Cerebellar nuclear complex (tissue), 1 donor: ENCODE measurements at places on chromosomes 13 and 19.

GRCh38 chr13:93851236-93851635, 624.6 kb downstream of the GPC6 start:
- no peak for DNase-seq

DNA sequence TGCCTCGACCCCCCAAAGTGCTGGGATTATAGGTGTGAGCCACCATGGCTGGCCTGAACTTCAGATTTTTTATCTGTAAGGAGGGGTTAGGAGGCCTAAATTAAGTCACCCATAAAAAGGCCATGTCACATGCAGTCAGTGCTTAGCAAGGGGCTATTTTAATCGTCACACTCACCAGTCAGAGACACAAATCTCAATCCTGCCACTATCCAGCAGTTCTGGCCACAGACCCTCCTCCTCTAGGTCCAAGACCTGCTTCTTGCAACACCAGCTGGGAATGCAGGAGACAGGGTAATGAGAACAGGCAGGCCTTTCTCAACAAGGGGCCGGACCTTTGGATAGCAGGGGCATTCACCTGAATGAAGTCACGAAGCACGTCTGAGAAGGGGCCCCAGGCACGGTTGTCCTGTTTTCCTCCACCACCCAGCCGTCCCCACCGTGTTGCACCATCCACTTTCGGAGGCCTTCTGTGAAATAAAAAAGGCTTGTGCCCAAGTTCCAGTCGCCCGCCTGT, 1.4 kb downstream of the FBXO27 start:
- DNase-seq, result no peak

DNA sequence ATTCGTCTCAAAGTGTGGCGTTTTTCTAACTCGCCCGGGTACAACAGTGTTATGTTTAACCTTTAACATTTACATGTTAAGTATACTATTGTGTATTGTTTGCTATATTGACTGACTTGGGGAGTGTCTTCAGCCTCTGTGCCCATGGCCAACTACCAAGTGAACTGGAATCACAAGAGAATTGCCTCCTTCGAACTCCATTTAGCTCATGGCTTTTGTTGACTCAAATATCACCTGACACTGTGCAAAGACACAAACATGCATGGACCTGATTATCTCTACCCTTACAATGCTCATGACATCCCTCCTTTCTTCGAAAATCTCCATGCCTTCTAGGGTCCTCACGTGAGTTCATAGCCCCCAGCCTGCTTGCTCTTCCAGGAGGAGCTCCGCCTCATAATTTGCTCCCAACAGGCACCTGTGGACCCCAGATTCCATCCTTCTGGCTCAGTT, 704 bp downstream of the ZNF814 start:
- DNase-seq, result no peak

DNA sequence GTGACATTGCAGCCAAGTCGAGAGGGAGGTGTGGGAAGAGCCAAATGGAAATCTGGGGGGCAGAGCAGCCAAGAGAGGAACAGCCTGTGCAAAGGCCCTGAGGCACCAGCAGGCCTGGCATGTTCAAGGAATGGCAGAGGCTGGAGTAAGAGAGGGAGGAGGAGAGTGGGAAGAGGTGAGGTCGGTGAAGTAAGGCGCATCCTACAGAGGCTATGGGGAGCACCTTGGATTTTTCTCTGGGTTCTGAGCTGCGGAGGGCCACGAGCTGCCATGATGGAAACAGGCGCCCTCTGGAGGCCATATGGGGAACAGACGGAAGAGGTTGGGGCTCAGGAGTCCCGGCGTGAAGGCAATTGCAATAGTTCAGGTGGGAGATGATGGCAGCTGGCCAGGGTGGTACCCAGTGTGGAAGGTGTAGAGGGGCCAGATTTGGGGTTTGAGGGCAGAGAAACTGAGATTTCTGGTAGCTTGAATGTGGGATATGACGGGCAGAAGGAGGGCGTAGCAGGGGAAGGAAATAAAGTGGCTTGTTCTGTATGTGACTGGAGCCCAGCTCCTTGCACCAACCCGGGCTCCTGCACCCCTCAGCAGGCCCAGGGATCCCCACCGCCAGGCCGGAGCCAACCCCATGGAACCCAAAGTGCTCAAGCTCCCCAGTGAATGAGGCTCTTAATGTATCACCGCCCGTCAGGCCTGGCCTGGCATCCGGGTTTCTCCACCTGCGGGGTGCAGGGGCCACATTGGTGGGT, 20.5 kb upstream of the STRN4 start:
- no peak for DNase-seq

DNA sequence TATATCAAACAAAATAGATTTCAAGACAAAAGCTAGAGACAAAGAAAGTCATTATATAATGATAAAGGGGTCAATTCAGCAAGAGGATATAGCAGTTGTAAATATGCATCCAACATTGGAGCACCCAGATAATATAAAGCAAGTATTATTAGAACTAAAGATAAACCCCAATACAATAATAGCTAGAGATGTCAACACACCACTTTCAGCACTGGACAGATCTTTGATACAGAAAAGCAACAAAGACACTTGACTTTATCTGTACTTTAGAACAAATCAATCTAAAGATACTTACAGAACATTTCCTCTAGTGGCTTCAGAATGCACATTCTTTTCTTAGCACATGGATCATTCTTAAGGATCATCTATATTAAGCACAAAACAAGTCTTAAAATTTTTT, 59.1 kb upstream of the TEX29 start:
- no peak for DNase-seq

- DNase-seq, result no peak
These were observed 435 bp upstream of the OBI1 start for GRCh38 chr13:78659450-78659730.

DNA sequence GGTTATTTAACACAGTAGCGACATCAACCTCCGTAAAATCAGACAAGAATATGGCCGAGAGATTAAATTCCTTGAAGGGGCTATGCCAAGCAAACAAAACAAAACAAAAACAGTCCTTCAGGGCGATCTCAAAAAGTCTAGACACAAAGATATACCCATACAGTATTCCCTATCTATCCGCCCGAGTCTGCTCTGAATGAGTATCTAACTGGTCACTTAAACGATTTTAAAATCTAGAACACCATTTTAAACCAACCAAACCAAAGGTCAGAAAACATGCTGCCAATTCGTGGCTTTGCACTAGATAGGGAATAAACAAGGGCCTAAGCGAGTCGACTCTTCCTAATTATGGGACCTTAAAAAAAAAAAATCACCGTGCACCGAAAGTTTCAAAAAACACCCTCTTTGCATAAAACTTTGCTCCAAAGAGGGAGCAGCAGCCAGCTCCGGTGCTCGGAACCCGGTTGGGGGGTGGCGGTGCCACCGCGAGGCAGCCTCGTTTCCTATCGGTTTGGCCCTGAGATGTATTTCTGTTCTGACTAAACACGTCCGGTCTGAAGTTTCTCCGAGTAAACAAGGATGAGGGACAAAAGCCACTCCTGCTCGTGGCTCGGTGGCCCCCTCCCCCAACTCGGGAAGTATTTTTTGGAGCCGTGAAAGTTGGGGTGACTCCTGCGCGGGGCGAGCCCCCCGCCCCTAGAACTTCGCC, 1.8 kb downstream of the HMGB1 start:
- DNase-seq, result no peak

GRCh38 chr13:42615691-42616090, 41.7 kb downstream of the TNFSF11 start:
- DNase-seq, result no peak

GRCh38 chr13:31043957-31044356, 111.5 kb downstream of the TEX26 start:
- DNase-seq, result no peak

GRCh38 chr13:57438072-57438471, 193.5 kb upstream of the PCDH17 start:
- no peak for DNase-seq

DNA sequence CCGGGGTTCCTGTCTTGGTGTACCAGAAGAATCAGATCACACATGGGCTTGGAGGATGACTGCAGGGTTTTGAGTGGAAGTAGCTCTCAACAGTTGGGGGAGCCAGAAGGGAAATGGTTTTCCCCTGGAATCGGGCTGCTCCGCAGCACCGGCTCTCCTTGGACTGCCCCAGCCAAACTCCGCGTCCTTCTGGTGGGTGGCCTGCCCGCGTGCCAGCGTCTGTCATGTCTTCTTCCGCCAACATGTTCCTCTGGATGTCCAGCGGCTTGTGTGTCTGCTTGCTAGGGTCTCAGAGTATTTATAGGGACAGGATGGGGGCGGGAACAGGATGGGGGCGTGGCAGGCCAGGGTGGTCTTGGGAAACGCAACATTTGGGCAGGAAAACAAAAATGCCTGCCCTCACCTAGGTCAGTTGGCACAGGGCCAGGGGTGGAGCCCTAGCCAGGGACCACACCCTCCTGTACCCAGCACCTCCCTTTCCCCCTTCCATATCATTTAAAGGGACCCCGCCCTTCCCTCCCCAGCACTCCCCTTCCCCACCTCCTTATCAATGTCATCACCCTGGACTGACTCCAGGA, 1.3 kb upstream of the ZNF30 start:
- no peak for DNase-seq

DNA sequence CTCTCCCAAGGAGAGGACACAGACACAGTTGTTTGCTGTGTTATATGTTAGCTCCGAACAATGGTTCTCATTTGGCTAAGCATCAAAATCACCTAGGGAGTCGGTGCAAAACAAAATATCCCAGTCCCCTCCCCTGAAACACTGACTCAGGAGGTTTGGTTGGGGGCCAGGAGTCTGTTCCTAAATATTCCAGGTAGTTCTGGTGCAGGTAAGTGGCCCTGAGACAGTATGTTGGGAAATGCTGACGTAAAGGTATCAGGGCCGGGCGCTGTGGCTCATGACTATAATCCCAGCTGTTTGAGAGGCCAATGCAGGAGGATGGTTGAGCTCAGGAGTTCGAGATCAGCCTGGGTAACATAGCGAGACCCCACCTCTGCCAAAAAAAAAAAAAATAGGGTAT, 2.3 kb upstream of the MAP2K7 start:
- DNase-seq, result no peak

DNA sequence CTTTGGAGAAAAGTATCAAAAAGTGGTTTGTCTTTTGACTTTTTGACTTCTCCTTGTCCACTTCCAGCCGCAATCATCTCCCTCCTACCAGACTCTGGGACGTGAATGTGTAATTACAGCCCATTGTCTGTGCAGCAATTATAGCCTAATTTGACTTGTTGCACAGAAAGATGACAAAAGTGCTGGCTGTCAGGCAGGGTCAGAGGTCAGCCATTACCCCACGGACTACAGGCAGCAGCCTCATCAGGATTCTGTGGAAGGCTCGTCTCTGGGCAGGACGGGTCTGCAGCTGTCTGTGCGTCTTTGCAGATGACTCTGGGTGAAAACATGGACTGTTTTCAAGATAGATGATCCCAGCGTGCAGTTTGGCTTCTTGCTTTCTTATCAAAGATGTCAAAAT, 102.2 kb upstream of the EDNRB start:
- DNase-seq, result no peak

GRCh38 chr13:41018602-41018948, 541 bp downstream of the ELF1 start:
- no peak for DNase-seq

GRCh38 chr19:38635483-38636399, 11.7 kb upstream of the ACTN4 start:
- no peak for DNase-seq

GRCh38 chr19:38557205-38557799, 60.5 kb downstream of the MAP4K1 start:
- DNase-seq, result no peak

GRCh38 chr13:85381082-85381481, 418.1 kb downstream of the SLITRK6 start:
- DNase-seq, result no peak

- DNase-seq, result no peak
These were observed 68.2 kb upstream of the MED4 start for GRCh38 chr13:48163061-48163460.

GRCh38 chr19:3987619-3988371, 2.5 kb upstream of the EEF2 start:
- peak; percentile 21 for DNase-seq

DNA sequence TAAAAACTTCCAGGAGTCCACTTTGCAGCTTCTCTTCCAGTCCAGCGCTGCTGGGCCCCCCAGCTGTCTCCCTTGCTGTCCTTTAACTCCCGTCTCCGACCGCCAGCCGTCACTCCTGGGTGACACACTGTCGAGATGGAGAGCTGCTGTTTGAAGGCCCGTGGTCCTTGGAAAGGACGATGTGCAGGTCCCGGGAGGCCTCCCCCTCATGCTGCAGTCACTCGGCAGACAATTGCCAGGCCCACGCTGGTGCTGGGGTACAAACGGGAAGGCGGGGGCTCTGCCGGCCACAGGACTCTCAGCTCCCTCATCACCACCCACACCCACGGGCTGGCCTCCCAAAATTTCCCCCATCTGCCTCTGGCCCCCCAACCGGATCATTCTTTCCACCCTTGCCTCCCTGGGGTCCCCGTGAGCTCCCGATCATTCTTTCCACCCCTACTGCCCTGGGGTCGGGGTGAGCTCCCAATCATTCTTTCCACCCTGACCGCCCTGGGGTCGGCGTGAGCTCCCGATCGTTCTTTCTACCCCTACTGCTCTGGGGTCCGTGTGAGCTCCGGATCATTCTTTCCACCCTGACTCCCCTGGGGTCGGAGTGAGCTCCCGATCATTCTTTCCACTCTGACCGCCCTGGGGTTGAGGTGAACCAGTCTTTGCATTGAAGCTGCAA, 16.0 kb upstream of the ZNF554 start:
- DNase-seq, result no peak

DNA sequence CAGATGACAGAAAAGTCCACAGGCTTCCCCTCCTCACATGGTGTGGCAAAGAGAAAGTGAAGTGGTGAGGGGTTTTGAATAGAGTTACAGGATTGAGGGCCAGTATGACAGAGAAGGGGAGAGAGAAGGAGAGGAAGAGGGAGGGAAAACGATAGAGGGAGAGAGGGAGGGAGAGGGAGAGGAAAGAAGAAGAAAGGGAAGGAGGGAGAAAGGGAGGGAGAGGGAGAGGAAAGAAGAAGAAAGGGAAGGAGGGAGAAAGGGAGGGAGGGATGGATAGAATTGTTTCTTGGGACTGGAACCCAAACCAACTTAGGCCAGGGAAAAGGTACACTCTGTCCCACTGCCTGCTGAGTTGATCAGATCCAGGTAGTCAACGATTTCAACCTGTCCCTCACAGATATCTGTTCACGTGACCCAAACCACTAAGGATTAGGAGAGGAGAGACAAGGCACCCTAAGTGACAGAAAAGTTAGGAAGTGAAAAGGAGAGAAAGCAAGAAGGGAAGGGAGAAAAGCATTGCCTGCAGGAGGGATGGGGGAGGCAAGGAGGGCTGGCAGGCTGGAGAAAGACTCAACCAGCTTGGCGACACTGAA, 8.1 kb upstream of the IGFL3 start:
- no peak for DNase-seq

GRCh38 chr13:67119481-67119894, 110.6 kb downstream of the PCDH9 start:
- DNase-seq, result no peak
